ENCODE measurements at places on chromosomes 12 and 14.

DNA sequence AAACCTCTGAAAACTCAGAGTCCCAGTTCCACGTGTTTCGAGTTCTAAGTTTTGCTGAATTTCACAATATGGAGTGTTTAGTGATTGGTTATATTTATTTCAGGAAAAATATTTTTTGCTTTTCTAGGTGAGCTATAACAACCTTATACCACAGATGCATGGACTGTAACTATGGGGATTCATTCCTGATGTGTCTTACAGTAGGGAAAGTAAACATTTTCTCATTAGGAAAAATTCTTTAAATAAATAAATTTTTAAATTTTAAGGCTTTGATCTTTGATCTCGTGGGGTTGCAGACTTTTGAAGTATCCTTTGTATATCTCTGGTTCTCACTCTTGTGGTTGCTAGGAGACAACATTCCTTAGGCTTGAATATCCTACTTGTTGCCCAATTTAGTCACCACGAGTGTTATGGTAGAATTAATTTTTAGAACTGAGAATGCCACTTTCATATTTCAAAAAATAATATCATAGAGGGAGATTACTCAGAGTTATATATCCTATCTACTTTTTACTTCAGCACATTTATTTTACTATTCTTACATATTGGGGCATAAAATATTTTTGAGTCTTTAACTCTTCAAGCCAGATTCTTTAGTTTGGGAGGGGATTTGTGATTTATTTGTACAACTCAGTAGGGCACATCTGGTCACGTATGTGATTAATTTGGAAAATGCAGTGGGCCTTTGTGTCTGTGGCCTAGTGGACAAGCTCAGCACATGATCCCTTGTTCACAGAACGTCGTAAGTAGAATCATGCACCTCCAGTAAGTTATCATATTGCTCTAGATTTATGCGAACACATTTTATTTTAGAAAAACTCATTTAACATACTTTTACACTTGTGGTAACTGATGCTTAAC lies 224.0 kb downstream of the TTC6 start:
- no peak for DNase-seq

GRCh38 chr14:81172353-81172752 lies 48.4 kb downstream of the GTF2A1 start:
- DNase-seq: no peak

- DNase-seq: no peak
Measured at GRCh38 chr14:100104523-100105300, 39.5 kb downstream of the EVL start.

GRCh38 chr12:25531502-25532052 lies 21.5 kb downstream of the LMNTD1 start:
- no peak for DNase-seq

GRCh38 chr12:115440438-115440837 lies 756.5 kb upstream of the TBX3 start:
- no peak for DNase-seq

DNA sequence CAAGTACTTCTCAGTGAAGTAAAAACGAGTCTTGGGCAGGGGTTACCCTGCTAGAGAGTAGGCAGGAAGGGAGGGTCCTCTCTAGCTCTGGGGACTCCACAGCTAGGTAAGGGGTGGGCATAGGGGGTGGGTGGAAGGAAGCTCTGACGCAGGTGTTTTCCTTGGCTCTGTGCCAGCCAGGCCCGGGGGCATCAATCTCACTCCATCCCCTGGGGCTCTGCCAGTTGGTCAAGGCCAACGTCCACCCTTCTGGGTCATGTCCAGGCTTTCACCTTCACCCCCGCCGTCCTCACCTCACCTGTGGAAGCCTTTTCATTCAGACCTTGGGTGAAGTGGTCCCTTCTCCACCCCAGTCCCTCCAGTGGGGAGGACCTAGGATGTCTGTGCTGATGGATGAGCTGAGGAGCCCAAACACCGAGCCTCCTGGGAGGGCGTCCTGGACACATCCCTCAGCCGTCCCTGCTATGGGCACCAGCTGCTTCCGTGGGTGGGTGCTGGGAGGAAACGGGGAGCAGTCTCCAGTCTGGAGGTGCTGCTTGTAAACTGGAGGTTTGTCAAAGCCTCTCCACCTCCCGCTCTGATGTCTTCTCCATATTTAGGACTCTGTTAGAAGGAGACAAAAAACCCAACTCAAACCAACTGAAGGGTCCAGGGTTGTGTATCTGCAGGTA lies 71.5 kb upstream of the SFSWAP start:
- DNase-seq: no peak

GRCh38 chr12:16350682-16351081 lies 3.2 kb downstream of the MGST1 start:
- no peak for DNase-seq

DNA sequence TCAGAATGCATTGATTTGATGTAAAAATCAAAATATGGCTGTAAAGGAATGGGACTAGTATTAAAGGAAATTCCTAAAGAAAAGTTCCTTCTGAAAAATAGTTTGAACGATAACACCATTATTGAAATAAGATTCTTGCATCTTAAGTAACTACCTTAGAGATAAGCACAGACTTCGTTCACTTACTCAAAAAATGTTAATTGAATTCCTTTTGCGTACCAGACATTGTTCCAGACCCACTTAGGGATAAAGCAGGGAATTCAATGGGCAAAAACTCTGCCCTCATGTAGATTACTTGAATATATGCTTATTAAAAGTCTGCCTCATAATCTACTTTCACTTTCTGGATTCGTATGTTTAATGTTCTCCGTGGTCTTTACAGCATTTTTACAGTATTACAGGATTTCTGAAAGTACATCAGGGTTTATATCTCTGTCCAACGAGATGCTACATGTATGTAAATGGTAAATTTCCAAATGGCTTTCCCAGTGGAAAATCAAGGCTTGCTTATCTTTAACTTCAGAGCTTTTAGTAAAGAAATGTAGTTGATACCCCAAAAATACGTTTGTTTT lies 213.7 kb downstream of the GXYLT1 start:
- DNase-seq: no peak

- DNase-seq: peak; percentile 60
Measured at GRCh38 chr12:119179335-119180021, 747 bp downstream of the HSPB8 start.

- DNase-seq: no peak
Measured at GRCh38 chr12:29204521-29204920, 55.4 kb downstream of the FAR2 start.

DNA sequence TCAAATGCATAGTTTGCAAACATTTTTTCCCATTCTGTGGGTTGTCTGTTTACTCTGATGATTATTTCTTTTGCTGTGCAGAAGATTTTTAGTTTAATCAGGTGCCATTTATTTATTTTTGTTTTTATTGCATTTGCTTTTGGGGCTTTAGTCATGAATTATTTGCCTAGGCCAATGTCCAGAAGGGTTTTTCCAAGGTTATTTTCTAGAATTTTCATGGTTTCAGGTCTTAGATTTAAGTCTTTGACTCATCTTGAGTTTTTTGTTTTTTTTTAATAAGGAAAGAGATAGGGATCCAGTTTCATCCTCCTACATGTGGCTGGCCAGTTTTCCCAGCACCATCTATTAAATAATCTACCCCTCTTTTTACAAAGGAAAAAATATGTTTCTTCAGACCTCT lies 57.2 kb upstream of the TMEM260 start:
- no peak for DNase-seq

GRCh38 chr14:97218691-97219430 lies 421.7 kb downstream of the VRK1 start:
- no peak for DNase-seq

GRCh38 chr12:76595056-76595455 lies 35.5 kb upstream of the OSBPL8 start:
- DNase-seq: no peak

- no peak for DNase-seq
Measured at GRCh38 chr14:63543826-63544406, 739 bp upstream of the PPP2R5E start.

DNA sequence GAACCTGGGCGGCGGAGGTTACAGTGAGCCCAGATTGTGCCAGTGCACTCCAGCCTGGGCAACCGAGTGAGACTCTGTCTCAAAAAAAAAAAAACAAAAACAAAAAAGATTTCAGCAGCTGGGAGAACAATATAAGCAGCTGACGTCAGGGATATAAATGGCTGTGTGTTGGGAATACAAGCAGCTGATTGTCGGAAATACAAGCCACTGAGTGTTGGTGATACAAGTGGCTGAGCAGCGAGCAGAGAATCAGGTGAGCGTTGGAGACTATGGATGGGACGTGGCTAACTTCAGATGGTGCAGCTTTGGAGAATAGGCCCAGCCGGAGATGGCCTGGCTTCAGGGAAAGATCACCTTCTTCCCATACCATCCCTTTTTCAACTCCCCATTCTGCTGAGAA lies 32.0 kb downstream of the PSEN1 start:
- no peak for DNase-seq

DNA sequence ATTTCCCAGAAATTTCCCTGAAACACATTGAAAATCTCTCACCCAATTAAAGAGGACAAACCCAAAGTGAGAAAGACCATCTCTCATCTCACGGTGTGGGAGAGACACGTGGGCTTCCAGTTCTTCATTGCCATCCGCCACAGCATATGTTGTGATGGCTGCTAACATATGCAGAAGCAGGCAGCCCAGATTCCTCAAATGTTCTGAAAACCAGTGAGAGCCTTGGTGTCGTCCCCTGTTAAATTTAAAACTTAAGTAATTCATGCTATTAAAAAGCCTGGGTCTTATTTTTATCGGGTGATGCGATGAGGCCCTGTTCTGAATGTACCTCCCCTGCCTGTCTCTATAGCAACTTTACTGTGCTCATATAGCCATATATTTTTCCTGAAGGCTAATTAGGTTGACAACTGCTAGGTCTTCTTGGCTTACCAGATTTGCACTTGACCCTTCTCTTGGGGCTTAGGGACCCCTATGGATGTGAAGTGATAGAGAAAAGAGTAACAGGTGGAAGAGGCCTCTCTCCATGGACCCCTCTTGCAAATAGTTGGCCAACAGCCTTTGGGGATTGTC lies 2.8 kb upstream of the FGF6 start:
- no peak for DNase-seq

- DNase-seq: no peak
Measured at GRCh38 chr12:15592934-15593333, 196.3 kb downstream of the EPS8 start.

DNA sequence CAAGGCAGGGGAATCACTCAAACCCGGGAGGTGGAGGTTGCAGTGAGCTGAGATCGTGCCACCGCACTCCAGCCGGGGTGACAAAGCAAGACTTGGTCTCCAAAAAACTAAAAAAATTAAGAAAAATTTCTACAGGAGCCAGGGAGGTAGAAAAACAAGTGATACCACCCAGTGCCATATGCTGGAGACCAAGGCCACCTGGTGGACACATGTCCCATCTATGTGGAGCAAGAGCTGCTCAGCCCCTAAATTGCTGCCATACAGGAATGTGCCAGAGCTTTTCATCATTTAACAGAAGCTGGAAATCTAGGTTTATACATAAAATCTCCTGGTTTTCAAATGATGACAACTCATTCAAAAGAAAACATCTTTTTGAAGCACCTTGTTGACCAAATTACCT lies 61.4 kb upstream of the ELK3 start:
- peak; percentile 66 for DNase-seq

DNA sequence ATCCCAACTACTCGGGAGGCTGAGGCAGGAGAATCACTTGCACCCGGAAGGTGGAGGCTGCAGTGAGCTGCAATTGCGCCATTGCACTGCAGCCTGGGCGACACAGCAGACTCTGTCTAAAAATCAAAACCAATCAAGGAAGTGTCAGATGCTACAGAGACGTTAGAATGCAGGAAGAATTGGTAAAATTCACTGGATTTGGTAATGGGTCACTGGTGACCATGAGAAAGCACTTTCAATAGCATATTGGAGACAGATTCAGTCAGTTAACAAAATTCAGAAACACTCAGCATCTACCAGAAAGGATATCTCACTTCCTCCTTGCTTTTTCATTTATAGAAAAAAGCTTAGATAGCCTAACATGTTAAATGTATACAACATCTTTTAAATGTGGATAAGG lies 17.5 kb downstream of the BIN2 start:
- DNase-seq: no peak

GRCh38 chr12:62915204-62915529 lies 19.8 kb downstream of the PPM1H start:
- no peak for DNase-seq

DNA sequence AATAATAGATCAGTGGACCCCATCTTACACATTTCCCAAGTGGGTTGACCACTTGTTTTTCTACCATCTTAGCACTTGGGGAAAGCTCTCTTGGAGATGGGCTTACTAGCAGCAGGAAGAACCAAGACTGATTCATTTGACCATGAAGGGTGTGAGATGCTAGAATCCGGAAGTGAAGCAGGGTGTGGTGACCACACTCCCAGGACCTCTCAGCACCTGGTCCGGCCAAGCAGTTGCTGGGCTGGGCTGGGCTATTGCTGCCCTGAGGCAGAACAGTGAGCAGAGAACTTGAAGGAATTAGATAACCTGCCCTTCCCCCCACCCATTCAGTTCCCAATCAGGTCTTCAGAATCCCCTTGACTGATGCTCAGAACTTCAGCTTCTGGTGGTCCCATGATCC lies 24.4 kb downstream of the ADCY6 start:
- no peak for DNase-seq

- DNase-seq: peak; percentile 15
Measured at GRCh38 chr12:20011200-20011599, 357.1 kb upstream of the PDE3A start.

DNA sequence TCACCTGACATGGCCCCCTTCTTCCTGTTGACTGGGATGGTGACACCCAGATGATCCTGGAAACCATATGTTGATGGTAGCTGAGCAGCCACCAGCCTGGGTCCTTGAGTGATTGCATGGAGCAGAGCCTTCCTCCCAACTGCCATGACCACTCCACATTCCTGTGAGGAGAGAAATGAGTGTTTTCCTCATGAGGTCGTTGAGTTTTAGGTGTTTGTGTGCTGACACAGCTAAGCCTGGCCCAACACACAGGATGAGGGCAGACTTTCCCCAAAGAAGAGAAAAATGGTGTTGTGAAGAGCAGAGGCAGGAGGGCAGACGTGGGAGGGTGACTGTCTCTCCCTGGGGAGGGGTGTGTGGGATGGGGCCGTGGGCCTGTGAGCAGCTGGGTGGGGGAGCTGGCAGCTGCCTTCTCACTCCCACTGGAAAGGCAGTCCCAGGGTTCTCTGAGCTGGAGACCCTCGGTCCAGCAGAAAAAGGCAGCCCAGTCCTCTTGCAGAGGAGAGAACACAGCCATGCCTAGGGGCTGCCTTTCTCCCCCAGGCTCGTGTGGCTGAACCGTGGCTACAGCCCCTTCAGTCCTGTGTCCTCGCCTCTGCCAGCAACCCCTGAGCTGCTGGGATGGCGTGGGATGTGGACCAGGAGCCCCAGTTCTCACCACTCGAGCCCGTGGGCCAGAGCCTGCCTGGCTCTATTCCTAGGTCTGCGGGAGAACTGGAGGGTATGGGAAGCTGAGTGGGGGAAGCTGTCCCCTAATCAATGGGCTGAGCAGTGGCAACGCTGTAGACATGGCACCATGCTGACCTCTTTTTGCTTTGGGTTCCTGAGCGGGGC lies 257.0 kb downstream of the ADGRD1 start:
- DNase-seq: no peak

- peak; percentile 20 for DNase-seq
Measured at GRCh38 chr14:81868172-81868571, 334.5 kb upstream of the SEL1L start.

Measured in T47D (cell line).